ENCODE measurements at places on chromosomes 1 and 21.
A peak's percentile ranks its signal among the peaks of the same experiment; 100 is the strongest.

GRCh38 chr1:165688046-165688445 lies 10.3 kb downstream of the ALDH9A1 start:
- no peak for DNase-seq

DNA sequence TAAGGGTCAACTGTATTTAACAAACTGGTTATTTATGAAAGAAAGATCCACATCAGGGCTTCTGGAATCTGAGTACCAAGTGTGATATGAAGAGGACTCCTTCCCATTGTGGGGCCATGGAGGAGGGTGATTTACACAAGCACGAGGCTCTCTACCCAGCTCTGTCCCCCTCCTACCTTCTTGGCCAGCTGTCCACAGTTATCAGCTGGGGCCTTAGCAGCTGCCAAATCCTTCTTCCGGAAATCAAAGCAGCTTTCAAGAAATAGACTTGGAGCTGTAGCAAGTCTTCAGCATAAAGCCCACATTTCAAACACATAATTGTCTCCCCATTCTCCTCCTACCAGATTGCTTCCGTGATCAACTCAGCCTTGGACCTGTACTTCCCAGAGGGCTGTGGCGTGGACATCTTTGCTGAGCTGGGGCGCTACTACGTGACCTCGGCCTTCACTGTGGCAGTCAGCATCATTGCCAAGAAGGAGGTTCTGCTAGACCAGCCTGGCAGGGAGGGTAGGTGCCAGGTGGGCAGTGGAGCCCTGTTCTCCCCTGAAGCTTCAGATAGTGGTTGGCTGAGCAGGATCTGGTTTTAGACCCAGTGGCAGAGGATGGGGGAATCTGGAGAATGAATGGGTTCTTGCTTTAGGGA lies 15.5 kb downstream of the AZIN2 start:
- DNase-seq, result no peak

GRCh38 chr1:165616054-165616612 lies 14.9 kb upstream of the MGST3 start:
- no peak for DNase-seq

GRCh38 chr21:36803051-36803645 lies 104.2 kb downstream of the SIM2 start:
- DNase-seq, result no peak

DNA sequence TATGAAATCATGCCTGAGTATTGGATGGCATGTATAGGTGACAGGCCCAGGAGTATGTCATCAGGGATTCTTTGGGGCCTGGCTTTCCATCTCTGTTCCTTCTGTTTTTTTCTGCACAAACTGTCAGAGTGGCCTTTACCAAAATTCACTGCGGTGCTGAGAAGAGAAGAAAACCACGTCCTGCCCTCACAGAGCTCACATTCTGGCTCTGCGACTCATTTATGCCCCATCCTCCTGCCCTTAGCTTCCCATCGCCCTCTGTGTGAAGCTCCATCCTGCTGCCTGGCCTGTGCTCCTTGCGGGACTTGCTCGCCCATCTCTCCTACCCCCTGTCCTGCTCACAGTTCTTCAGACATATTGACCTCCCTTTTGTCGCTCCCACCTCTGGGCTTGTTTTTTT lies 73.4 kb downstream of the HUNK start:
- no peak for DNase-seq

- DNase-seq, result no peak
These were observed 70.9 kb upstream of the COL6A1 start for GRCh38 chr21:45910548-45911221.

DNA sequence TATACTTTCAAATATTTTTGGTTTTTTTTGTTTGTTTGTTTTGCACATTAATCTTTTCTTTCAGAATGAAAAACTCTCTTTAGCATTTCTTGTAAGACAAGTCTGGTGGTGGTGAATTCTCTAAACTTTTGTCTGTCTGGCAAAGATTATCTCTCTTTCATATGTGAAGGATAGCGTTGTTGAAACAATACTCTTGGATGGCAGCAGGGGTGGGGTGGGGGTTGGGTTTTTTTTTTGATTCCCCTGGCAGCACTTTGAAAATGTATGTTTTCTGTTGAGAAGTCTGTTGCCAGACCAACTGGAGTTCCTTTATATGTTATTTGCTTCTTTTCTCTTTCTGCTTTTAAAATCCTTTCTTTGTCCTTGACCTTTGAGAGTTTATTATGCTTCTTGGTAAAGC lies 160.2 kb downstream of the VAV3 start:
- no peak for DNase-seq

DNA sequence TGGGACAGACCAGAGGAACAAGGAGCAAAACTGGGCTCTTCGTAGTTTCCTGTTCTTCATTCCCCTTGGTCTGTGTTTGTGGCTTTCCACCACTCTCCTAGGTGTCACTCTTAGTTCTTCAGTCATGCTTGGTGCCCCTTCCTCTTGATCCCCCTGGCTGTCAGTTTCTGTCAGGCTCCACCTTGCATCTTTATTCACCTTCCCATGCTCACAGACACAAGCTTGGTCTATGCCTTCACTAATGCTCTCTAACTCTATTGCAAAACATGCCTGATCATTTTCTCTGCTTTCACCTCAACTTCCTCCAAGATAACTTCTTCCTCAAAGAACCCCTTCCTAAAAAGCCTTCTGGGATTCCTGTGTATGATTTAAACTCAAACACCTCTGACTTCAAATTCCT lies 122.9 kb downstream of the GLUL start:
- no peak for DNase-seq

DNA sequence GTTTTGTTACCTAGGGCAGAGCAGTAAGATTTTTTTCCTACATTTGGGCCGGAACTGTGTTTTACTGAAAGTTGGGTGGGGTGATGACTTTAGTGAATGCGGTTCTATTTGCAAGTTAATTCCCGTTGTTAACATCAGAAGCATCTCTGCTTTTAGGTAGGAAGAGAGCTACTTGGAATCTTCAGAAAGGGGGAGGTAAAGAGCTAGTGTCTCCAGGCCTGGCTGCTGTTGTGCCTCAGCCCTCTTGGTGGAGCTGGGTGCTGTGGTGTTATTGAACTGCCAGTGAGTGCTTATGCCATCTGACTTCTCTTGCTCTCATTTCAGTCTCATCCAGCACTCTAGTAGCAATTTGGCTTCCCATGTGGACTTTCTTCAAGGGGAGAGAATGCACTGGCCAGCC lies 3.4 kb downstream of the KDM4A start:
- DNase-seq, result no peak

- no peak for DNase-seq
These were observed 577.7 kb downstream of the MRPL39 start for GRCh38 chr21:25029580-25029979.

- peak; percentile 69 for DNase-seq
These were observed 109.4 kb downstream of the NAV1 start for GRCh38 chr1:201648066-201648906.

DNA sequence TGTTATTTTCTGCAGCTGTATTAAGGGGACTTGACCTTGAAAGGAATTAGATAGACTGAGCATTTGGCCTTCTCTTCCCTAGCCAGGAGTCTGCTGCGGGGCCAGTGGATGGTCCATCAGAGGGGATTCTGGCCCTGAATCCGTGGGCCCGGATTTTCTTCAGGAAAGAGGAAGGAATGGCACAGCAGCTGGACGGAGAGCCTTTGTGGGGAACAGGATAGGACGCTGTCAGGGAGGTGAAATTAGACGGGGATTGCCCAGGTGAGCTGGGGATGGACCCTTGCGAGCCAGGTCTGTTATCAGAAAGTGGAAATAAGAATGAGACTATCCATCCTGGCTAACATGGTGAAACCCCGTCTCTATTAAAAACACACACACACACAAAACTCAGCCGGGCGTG lies 1.7 kb upstream of the C2CD2 start:
- DNase-seq, result no peak

DNA sequence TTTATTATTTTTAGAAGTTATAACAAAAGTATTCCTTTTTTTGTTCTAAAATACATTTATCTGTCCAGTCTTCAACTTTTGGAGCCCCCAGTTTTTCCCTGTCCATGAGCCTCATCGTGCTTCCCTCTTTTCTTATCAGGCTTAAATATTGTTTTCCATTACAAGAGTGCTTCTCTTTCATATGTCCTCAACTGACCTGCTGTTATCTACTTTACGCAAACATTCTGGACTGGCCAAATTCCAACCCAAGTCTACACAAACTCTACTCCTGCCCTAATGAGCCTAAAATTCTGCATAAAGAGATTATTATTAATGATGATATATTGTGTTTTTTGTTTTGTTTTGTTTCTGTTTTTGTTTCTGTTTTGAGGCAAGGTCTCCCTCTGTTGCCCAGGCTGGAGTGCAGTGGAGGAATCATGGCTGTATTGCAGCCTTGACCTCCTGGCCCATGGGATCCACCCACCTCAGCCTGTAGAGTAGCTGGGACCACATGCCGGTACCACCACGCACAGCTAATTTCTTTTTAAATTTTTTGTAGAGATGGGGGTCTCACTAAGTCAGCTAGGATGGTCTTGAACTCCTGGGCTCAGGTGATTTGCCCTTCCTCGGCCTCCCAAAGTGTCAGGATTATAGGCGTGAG lies 318.8 kb upstream of the NEGR1 start:
- DNase-seq, result no peak

- no peak for DNase-seq
These were observed 43.0 kb downstream of the ATP6V1G3 start for GRCh38 chr1:198497326-198498102.

DNA sequence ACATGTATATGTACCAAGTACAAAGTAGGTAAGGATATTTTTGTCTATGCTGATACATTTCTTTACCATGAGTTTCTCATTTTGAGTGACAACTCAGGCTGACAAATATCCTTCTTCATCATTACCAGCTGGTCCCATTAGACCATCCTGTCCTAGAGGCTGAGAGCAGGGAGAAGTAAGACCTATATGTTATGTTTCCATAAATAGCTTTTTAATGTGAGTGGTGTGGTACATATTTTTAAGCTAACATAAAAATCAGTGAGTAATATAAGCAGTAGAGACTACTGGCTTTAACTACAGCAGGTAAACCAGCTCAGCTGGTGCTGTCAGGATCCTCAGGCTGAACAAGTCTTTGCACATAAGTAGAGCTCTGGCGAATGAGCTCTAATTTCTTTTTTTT lies 62.4 kb downstream of the CLEC20A start:
- no peak for DNase-seq

GRCh38 chr1:198024782-198025181 lies 107.6 kb downstream of the LHX9 start:
- DNase-seq, result no peak

DNA sequence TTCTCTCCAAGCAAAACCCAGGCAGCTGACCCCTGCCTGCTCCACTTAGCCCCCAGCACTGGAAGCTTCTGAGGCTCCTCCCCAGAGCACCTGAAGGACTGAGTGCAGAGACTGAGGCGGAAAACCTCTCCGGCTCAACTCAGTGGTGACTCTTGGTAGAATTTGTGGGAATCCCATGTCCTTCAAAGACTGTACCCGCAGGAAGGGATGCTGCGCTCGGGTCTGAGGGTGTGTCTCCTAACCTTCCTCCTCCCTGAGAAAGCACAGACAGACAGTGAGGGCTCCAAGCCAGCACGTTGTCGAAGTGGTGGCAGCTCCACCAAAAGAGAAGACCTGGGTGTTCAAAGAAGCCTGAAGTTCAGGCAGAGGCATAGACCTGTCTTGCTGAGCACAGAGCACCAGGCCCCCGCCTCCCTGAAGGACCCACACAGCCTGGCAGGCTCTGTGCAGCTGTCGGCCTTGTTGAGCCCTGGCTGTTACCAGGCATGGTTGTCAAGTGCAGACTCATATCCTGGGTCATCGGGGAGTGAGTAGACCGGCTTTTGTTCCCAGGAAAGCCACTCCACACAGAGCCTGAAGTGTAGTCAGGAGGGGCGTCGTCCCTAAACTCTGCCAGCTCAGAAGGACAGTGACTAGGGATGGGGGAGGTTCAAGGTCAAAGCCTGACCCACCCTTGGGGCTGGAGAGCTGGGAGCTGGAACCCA lies 36.7 kb downstream of the CSMD2 start:
- no peak for DNase-seq

- no peak for DNase-seq
These were observed 374.5 kb downstream of the RPS6KC1 start for GRCh38 chr1:213425376-213426030.

DNA sequence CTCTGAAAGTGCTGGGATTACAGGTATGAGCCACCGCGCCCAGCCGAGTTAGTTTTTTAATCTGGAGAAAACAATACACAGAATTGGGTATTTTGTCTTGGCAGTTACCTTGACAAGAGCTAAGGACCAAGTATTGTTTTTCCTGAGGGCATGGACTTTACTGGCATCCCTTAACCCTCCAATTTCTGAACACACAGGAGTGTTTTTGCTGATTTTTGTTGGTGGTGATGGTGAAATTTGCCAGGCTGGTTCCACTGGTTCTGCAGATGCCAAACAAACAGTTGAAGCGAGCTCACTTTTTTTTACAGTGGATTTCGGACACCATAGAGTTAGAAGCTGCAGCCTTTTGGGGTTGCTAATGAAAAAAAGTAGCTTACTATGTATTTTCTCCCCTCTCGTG lies 37.2 kb upstream of the SH3D21 start:
- DNase-seq, result no peak

DNA sequence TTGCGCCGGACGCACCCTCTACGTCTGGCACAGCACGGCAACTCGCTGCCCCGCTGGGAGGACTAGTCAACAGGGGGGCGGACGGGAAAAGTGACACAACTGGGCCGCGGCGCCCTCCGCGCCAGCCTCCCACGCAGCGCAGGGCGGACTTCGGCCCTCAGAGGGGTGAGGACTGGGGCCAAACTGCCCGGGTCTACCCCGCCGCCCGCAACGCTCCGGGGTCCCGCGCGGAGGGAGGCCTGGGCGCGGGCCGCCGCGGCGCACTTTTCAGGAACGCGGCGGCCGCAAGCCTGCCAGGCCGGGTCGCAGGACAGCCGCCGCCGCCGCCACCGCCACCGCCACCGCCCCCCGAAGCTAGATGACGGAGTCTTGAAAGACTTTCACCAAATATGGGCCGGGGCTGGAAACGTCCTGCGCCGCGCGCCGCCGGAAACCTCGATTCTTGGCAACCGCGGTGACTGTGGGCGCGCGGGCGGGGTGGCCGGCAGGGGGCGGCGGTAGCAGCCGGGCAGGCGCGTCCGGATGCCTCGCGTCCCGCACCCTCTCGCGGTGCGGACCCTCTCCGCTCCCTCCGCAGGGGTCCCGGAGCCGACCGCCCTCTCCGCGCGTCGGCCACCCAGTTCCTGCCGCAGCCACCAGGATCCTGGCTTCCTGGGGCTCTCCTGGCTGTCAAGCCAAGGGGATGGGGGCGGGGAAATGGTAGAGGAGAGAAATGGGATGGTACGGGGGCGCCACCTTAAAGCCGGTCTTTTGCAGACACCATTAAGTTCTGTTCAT lies 3.7 kb upstream of the CCN1 start:
- peak; percentile 57 for DNase-seq
